CD4-positive, alpha-beta T cell treated with Interleukin-15 for 4 hours (primary cell): ENCODE measurements at places on chromosomes 7 and 10.

GRCh38 chr7:82396343-82396742 is 47.2 kb downstream of the CACNA2D1 start:
- no peak for DNase-seq

DNA sequence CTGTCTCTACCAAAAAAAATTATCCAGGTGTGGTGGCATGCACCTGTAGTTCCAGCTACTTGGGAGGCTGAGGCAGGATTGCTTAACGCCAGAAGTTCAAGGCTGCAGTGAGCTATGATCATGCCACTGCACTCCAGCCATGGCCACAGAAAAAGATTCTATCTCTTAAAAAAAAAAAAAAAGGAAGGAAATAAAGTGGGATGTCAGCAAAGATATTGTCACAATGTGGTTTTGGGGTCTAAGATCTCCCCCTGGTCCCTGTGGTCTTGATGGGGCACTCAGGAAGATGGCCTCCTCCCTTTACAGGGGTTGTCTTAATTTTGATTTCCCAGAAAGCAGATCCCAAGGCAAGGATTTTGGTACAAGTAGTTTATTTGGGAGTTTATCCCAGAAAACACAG is 7.4 kb upstream of the KAZALD1 start:
- no peak for DNase-seq

- DNase-seq = no peak
Measured at GRCh38 chr10:6396652-6397051, 183.4 kb downstream of the PRKCQ start.

GRCh38 chr7:106062006-106062405 is 50.1 kb downstream of the SYPL1 start:
- DNase-seq = no peak

- DNase-seq = no peak
Measured at GRCh38 chr7:46170792-46171191, 249.7 kb upstream of the IGFBP3 start.

- no peak for DNase-seq
Measured at GRCh38 chr10:24370877-24371276, 161.9 kb downstream of the KIAA1217 start.

GRCh38 chr10:30057421-30057841 is 2.0 kb downstream of the JCAD start:
- no peak for DNase-seq

- DNase-seq = no peak
Measured at GRCh38 chr10:34319197-34319846, 495.8 kb downstream of the PARD3 start.

DNA sequence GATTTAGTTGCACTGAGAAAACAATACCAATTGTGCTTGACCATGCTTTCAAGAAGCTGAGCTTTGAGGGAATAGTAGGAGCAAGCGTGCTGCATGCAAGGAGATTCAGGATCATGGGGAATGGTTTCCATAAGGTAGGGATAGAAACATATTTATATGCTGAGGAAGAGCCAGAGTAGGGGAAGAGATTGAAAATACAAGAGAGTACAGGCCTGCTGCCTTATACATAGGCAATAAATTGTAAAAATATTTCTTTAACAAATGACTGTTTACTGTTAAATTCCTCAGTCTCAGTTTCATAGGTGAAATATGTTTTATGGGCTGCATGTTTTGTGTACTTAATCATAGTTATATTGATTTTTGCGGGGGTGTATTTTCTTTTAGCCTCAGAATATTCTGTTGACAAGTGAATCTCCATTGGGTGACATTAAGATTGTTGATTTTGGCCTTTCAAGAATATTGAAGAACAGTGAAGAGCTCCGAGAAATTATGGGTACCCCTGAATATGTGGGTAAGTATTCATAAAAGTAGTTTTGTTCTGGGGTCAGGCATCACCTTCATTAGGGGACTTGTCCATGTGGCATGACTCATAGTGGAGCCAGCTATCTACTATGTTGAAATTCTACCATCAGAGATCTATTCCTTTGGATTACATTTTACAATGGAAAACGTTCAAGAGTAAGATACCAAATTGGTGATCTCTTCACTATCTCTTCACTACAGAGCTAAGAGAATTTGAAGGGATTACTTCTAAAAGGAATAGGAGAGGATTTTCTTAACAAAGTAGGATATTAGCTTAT is 36.5 kb downstream of the STK17A start:
- no peak for DNase-seq

DNA sequence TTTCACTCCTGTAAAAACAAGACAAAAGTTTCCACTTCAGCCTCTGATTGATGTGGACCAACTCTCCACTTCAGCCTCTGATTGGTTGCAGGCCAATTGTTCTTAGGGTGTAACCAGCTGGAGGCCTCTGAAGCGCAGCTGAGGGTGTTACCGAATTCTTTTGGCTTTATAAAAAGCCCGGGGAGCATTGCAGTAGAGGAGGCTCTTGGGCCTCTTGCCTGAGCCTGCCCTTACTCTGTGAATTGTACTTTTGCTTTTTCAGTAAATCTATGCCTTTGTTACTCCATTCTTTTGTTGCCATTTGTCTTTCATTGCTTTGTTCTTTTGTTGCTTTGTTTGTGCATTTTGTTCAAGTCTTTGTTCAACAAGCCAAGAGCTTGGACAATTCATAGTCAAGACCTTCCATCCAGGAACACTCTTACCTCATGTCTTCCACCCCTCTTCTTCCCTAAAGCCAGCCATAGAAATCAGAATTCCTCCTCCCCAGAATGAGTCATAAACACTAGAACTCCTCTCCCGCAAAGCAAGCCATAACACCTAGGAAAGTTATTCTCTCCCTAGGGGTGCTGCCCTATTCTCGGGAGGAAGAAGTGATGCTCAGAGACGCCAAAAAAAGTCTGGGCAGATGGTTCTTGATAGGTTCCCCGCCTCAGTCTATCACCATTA is 53.5 kb upstream of the ARMC3 start:
- no peak for DNase-seq

DNA sequence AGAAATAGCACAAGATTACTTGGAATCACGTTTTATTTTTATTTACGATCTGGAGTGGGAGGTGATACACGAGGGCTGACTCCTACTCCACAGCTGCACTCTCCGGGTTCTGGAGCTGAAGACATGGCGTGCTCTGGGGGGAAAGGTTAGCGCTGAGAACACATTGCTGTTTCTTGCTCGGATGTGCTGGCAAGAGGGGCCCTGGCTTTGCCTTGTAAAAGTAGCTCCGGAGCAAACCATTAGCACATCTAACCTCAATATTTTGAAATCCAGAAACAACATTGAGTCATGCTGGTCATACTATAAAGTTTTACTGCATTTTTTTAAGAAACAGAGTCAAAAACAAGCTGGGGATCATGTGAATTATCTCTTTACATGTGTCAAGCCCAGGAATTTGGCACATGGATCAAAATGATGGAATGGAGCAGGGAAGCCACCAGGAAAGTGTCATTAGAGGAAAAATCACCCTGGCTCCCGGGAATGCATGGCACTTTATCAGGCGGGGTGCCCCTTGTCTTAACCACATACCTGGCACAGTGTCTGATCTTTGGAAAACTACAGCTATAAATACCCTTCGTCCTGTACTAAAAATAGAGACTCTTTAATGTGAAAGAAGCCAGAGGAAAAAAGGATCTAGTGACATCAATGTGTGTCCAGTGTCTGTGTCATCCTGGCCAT is 31.6 kb upstream of the LYZL1 start:
- no peak for DNase-seq

DNA sequence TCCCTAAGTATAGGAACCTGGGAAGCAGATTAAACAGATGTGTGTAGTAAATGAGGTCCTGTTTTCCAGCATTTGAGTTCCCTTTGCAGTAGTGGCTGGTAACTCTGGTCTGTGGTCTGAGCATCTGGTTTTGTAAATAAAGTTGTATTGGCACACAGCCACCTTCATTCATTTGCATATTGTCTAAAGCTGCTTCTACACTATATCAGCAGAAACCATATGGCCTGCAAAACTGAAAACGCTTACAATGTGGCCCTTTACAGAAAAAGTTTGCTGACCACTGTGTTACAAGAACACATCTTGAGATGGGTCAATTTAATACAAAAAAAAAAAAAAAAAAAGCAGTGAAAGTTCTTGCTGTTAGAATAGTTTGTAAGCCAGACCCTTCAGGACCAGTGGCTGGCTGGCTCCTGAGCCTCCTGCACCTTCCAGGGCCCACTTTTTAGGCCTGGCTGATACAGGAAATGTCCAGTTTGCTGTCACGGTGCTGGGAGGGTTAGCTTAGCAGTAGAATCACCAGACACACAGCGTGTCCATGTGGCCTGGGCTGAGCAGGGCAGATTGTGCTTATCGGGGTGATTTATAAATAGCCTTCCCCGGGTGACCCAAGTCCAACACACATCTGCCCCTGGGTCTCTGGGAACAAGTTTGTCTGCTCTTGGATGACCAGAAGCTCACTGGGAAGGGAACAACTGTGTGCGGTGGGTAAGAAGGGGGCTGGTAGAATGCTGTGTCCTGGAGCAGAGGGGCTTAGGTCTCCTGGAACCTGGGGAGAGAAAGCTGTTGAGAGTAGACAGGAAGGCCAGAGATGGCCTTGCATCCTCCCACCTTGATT is 1.4 kb downstream of the C10orf71 start:
- no peak for DNase-seq

DNA sequence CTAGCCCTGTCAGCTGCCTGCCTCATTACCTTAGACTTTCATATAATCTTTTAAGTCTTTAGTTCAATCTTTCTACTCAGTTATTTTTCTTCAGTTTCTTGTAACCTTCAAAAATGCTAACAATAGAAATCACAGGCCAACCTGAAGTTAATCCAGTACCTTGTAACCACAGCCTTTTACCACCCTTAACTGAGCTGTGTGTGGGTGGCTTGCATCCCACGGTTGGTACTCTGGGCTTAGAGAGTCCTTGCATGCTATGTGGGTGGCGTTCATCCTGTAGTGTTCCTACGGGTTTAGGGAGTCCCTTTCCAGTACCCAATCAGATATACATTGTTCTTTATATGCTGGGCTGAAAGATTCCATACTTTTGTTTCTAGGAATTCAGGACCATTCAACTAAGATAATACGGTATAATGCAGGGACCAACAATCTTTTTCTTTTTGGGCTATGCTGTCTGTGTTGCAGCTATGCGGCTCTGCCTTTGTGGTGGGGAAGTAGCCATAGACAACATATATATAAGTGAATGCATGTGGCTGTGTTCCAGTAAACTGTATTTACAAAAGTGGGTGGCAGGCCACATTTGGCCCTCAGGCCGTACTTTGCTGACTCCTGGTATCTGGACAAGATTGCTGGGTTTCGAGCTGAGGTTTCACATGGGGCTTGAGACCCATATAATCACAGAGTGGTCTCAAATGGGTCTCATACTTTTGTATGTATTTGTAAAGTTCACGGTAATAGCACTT is 280.8 kb upstream of the LRGUK start:
- DNase-seq = no peak

GRCh38 chr10:43000651-43001426 is 76.0 kb upstream of the RET start:
- DNase-seq = no peak

DNA sequence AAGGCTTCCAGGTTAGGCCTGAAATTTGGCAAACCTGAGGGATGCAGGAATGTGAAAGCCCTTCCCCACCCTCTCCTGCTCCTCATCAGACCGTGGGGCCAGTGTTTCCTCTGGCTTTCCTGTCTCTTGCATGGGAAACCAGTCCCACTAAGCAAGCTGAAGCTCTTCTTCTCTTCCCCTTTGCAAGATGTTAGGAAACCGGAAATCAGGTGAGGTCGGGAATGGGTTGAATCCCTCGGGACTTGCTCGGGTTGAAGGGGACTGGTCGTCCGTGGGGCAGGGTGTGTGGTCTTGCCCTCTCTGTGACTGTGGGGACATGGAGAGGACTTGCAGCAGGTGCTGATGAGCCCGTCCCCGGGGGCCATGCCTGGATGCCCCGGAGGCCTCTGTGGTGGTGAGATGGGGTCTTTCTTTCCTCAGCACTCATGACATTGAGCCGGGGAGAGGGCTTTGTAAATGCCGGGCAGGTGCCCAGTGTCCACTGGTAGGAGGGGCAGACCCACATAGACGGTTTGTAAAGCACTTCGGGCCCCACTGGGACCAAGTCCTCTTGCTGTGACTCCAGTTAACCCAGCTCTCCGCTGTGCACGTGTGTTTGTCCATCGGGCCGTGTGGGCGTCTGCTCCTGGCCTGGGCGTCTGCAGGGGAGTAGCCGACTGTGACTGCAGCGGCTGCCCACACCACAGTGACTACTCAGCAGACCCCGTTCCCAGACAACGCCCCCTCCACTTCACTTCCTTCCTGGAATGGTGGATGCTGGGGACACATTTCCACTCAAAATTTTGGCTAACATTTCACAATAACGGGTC is 373.9 kb downstream of the GLRX3 start:
- no peak for DNase-seq

GRCh38 chr7:15234431-15234830 is 327.4 kb downstream of the AGMO start:
- no peak for DNase-seq

DNA sequence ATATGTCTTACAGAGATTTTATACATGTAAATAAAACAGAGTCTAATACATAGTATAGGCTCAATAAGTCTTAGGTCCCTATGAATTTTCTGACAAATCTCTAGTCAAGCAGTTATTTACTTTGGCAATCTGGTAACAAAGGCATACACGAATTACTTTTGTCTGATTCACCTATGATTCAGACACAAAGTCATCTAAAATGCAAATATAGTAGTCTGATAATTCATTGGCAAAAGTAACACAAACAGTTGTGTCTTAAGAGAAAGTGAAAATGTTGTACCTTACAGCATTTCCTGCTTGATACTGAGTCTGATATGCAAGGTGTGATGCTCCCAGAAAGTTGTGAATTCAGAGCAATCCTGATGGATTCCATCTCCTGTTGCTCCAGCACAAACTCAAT is 209.4 kb upstream of the PRSS1 start:
- DNase-seq = no peak

- DNase-seq = no peak
Measured at GRCh38 chr7:24956021-24956420, 24.0 kb downstream of the OSBPL3 start.

GRCh38 chr7:21943436-21943835 is 2.3 kb downstream of the CDCA7L start:
- DNase-seq = no peak

DNA sequence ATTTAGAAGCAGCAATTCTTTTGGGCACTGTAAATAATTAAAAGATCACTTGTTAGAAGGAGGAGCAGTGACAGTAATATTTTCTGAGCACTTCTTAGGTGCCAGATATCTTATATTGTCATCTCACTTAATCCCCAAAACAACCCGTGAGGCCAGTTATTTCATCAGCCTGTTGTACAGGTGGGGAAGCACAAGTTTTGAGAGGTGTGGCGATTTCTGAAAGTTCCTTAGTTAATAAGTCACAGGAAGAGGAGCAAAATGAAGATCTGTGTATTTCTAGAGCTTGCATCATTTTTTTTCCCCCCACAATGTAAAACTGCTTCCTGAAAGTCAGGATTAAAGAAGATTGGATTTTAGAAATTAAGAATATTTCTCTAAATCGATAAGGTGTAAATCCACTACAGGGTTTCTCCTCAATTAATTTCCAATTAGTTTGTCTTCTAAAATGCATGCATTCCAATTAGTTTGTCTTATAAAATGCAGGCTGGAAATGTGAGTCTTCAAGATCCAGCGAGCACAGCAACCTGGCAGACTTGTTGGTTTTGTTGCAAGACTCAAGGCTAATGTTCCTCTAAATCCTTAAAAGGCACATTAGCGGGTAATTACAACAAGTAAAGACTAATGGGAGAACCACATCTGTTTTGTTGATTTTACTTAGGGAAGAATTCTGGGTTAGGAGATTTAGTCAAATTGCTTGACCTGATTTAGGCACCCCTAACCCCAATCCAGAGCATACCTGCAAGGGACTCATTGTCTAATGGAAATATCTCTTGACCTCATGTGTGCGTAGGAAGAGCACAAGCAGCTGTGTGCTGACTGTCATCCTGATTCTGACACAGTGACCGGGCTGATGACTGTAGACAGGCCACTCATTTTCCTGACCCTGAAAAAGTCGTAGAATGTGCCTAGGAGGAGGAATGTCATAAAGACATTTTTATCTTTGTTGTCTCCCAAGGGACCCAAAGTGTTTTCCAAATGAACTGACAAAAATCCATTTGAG is 272.0 kb downstream of the BAMBI start:
- no peak for DNase-seq
